ENCODE measurements at places on chromosomes 6 and 20. TPM values are rescaled to one million over a fixed set of nuclear protein-coding genes. Genes with fewer than 3 reads are reported as not detected.

ARFGEF3 gene
- not detected for polyA plus RNA-seq

RBM24 gene
- not detected for polyA plus RNA-seq

SIRPD gene
- polyA plus RNA-seq: not detected

BNIP5 gene
- 0.09 TPM for polyA plus RNA-seq

CUL7 gene
- polyA plus RNA-seq: 20.2 TPM

ALDH5A1 gene
- polyA plus RNA-seq: 5.4 TPM

DNA sequence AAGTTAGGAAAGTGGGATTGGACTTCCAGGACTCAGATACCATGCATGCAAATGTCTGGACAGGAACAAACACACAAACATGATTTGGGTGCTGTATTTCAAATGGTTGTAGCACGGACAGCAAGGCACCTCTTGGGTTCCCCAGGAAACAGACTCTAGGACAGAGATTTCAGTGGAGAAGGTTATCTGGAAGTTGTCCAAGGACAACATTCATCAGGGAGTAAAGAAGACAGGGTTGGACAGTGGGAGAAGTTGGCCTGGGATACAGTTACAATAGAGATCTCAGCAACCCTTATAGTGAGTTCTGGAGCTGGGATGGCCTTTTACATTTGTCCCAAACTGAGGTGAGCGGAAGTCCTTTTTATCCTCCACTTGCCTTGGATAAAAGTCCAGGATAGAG lies 19.8 kb upstream of the TINAG start:
- DNase-seq: no peak

DNA sequence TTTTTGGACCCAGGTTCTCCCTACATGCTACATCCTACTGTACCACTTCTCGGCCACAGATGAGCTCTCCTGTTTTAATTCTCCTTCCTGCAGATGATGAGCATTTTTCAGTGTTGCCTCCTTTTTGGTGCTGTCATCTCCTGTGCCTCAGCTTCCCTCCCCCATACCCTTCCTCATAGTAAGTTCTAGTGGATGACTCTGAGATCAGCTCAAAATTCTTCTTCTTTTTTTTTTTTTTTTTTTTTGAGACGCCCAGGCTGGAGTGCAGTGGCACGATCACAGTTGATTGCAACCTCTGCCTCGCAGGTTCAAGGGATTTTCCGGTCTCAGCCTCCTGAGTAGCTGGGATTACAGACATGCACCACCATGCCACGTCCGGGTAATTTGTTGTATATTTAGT lies 3.8 kb downstream of the TMEM14A start:
- DNase-seq: no peak

DNA sequence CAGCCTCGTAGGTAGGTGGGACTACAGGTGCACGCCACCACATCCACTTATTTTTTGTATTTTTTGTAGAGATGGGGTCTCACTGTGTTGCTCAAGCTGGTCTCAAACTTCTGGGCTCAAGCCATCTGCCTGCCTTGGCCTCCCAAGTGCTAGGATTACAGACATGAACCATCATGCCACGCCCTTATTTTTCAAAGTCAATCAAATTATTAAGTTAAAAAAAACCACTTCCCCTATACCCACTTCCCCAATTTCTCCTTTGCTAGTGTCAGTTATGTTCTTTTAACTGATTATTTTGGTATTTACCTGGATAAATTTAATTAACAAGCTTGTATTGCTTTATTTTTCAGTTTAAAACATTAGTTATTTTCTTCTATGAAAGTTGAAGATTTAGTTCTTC lies 49.6 kb downstream of the RIOK1 start:
- peak; percentile 75 for DNase-seq

- DNase-seq: no peak
Measured at GRCh38 chr6:105941621-105942412, 144.3 kb upstream of the PRDM1 start.

DNA sequence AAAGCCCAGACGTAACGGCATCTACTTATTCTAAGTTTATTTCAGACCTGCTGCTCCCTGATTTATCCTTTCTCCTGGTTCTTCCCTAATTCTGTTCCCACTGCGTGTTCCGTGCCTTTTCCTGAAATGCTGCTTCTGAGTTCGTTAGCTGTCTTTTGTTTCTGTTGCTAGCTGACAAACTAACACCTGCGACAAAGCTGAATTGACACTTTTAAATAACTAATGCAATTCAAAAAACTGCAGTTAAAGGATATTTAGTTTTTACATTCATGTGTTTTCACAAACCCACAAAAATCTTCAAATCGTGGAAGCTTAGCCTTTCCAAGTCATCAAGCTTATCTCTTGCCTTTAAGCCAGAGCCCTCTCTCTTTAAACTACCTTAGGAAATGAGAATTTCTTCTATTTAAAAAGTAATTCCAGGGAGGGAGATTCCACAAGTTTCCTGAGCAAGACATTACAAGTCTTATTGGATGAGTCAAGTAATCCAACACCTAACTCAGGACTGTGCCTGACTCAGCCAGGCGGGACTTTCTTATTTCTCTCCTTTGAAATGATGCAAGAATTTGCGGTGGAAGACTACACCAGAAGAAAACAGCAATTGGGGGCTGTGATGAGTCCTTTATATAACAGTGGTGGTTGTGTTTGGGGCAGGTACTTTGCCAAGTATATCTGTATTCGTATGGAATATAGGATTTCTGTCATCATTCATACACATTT lies 6.3 kb downstream of the ADTRP start:
- DNase-seq: no peak

DNA sequence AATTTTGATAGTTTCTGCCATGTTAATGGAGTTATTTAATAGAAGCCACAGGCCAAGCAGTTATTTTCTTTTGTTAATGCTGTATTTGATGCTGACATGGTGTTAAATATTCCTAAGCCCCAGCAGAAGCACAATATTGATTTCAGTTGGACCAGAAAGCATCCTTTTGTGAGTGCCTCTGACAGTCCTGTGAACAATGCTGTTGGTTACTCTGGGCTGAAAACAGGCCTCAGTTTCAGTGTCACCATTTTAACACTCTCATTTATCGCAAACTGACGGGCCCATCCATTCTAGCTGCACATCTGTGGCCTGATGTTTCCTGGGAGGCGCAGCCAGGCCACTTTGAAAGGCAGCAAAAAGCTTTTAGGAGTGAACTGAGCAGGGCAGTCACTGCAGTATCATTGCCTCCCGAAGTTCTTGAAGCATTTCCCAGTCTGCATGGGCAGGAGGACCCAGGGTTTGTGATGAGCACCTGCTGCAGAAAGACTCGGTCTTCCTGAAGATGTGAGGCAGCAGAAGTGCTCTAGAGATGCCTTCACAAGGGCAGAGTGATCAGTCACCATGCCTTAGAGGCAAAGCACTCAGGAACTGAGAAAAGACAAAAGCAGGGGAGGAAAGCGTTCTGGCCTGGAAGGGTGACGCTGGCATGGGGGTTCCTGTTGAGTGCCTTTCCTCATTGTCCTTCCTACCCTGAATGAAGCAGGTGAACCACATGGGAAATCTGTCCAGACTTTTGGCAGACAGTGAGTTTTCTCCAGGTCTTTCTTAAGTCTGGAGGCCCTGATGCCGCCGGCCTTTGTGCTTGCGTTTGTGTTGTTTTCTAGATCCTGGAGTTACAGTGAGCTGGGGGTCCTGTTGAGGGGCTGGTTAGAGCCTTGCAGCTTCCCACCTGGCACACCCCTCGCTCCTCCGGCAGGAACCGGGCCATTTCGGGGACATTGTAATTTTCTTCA lies 74.0 kb downstream of the ZDHHC14 start:
- DNase-seq: no peak

DNA sequence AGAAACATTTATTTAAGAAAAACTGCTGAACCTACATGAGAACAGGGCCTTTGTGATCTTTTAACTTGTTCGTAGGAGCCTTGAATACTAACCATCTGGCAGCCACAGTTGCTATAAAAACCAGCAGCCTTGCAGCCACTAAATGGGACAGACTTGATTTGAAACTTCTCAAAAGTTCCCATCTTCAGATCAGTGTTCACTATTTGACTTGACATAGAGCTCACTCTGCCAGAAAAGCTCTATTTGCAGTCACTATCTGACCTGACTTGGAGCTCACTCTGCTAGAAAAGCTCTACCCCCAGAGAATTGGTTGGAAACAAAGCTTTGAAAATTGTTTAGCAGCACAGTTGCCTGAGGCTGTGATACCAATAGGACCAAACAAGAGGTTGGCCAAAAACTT lies 119.3 kb upstream of the F13A1 start:
- DNase-seq: no peak

- DNase-seq: no peak
Measured at GRCh38 chr20:17666481-17666880, 15.6 kb downstream of the RRBP1 start.

GRCh38 chr20:50029697-50030461 lies 47.1 kb downstream of the SNAI1 start:
- no peak for DNase-seq

- no peak for DNase-seq
Measured at GRCh38 chr6:159130846-159131245, 38.4 kb upstream of the FNDC1 start.

Measured in B cell (primary cell).